Natural killer cell (primary cell): ENCODE measurements at places on chromosomes 4 and X.

DNA sequence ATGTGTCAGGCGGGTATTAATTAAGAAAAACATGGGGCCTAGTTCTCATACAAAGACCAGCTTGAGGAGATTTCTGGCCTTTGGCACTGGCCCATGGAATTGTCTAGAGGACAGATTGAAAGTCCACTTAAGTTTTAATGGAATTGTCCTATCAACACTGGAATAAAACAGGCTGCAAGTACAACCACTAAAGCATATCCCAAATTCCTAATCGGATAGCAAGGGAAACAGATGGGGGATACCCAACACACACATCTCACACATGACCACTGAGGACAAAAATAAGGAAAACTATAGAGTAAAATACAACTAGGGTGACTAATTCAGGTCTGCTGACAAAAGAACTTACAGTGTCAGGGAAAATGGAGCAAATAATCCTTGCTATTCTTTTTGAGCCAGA, 167.8 kb downstream of the GASK1B start:
- H3K27ac ChIP-seq = no peak overlapping the region
- DNase-seq = no peak
- no peak overlapping the region for H3K4me3 ChIP-seq
- H3K36me3 ChIP-seq = no peaks in the 10 kb centered on the region

GRCh38 chr4:142818031-142818430, 28.1 kb downstream of the INPP4B start:
- H3K4me3 ChIP-seq = no peak overlapping the region
- H3K27ac ChIP-seq = no peak overlapping the region
- no peaks in the 10 kb centered on the region for H3K4me1 ChIP-seq
- no peaks in the 10 kb centered on the region for H3K27me3 ChIP-seq
- no peaks in the 10 kb centered on the region for H3K36me3 ChIP-seq

DNA sequence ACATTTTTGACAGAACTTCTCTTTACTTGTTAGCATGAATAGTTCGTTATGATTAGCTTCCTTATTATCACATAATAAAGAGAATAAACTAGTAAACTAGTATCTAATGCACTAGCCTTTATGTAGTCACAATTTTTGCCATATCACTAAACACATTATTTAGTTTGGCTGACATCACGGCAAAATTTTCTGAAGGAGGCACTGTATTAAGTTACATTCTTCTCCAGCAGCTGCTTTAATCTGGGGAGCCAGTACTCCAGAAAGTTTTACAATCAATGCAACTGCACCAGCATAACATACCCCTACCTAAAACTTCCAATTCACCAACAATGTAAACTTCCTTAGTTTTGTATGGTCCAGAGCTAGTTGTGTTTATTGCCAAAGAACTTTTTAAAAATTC, 87.8 kb downstream of the FIP1L1 start:
- H3K4me1 ChIP-seq = no peaks in the 10 kb centered on the region
- H3K36me3 ChIP-seq = peaks cover 22% of the 10 kb centered on the region
- no peak for DNase-seq
- no peak overlapping the region for H3K27ac ChIP-seq
- H3K4me3 ChIP-seq = no peak overlapping the region

DNA sequence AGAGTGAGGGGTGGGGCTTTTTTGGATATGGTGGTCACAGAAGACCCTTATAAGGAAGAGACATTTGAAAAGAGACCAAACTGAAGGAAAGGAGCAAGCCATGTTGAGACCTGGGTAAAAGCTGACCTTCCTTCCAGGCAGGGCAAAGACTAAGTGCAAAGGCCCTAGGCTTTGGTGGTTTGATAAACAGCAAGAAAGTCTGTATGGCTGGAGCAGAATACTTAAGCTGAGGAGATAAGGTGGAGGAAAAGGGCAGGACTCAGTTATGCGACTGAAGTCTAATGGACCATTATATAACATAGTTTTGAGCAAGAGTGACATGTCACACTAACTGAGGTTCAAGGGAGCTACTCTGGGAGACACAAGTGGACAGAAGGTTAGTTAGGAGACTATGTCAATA, 20.0 kb downstream of the SH3RF1 start:
- no peak overlapping the region for H3K27ac ChIP-seq
- no peaks in the 10 kb centered on the region for H3K36me3 ChIP-seq
- DNase-seq = no peak
- H3K4me3 ChIP-seq = no peak overlapping the region
- no peaks in the 10 kb centered on the region for H3K27me3 ChIP-seq

GRCh38 chr4:5399124-5399523, 309.2 kb downstream of the EVC2 start:
- H3K36me3 ChIP-seq = no peaks in the 10 kb centered on the region
- no peaks in the 10 kb centered on the region for H3K4me1 ChIP-seq
- no peak overlapping the region for H3K4me3 ChIP-seq
- H3K27me3 ChIP-seq = no peaks in the 10 kb centered on the region

DNA sequence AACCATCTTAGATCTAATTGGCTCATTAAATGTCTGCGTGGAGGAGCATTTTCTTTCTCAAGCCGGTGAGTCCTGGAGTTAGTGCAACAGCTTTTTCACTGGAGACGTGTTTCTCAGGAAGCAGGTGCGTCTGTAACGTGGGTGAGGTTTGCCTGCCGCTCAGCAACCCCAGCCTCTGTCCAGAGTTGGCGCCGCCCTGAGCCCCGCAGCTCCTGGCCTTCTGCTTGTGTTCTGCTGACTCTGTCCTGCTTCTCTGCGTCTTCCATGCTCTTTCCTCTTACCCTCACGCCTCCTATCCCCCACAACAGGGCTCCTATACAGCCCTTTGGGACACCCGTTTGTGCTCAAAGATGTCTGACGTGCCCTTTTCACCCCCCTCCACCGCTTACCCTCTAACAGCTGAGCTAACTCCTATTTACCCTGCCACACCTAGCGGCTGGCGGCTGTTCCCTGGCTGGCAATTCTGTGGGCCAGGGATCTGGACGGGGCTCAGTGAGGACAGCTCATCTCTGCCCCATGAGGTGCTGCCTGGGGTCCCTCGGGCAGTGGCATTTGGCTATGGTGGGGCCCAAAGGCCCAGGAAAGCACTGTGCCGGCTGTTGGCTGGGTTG, 18.8 kb downstream of the DOK7 start:
- no peak overlapping the region for H3K4me3 ChIP-seq
- DNase-seq = no peak
- no peaks in the 10 kb centered on the region for H3K36me3 ChIP-seq

DNA sequence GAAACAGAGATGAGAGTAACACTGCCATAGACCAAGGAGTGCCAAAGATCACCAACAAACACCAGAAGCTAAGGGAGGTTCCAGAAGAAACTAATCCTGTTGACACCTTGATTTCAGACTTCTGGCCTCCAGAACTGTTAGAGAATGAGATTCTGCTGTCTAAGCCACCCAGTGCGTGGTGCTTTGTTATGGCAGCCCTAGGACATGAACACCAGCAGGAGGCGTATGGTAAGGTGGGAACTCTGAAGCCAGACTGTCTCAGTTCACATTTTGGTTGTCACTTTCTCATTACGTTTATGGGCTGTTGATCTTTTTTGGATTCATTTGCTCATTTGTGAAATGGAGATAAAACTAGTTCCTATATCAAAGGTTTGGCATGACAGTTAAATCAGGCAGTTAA, 142.9 kb downstream of the DCHS2 start:
- no peak overlapping the region for H3K4me3 ChIP-seq
- H3K27me3 ChIP-seq = no peaks in the 10 kb centered on the region
- no peaks in the 10 kb centered on the region for H3K36me3 ChIP-seq

DNA sequence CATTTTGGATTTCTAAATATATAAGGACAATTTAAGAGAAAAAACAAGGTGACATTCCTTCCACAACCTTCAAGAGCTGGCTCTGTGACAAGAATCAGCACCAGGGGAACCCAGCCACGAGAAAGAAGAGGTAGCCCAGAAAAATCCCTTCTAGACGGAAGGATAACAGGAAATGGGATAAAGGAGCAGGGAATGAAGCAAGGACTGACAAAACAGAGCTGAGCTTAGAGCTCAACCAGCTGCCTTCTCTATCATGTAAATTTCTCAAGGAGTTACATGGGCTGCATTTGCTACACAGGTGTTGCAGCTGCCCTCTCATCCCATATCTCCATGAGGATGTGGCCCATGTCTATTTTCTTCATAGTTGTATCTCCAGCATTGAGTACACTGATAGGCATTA, 154.2 kb upstream of the PRDX4 start:
- no peak for DNase-seq
- H3K27ac ChIP-seq = no peak overlapping the region
- no peaks in the 10 kb centered on the region for H3K36me3 ChIP-seq

DNA sequence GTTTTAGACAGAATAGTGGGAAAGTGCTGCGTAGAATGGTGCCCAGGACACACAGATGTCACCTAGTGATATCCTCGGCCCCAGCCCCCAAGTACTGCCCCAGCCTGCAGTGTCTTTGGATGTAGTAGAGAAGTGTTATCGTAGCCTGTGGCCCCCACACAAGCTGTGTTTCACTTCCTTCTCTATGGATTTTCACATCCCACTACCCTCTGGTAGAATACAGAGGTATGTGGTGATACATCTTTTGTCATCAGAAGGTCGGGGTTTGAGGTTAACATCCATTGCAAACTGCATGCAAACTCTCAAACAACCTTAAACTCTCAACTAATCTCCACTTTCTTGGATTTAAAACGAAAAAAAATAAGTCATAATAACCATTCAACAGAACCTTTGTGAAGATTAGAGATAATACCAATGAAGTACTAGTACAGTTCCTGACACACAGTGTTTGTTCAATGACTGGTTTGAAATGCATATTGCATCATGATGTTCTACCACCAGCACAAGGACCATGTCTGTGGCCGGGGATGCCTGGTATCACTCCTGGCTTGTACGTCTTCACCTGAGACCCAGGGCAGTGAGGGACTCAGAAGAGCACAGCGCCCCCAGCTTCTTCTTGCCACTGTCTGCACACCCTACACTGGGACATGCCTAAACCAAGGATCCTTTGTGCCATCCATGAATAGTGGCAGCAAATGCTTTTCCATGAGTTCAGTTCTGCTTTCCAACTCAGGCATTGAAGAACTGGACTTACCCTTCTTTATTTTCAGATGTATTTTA, 267.3 kb downstream of the DCTD start:
- no peak overlapping the region for H3K27ac ChIP-seq
- no peaks in the 10 kb centered on the region for H3K27me3 ChIP-seq
- no peak overlapping the region for H3K4me3 ChIP-seq

GRCh38 chr4:79233820-79234219, 92.0 kb downstream of the NAA11 start:
- no peaks in the 10 kb centered on the region for H3K4me1 ChIP-seq
- H3K4me3 ChIP-seq = no peak overlapping the region
- DNase-seq = no peak
- H3K27me3 ChIP-seq = no peaks in the 10 kb centered on the region
- no peak overlapping the region for H3K27ac ChIP-seq

DNA sequence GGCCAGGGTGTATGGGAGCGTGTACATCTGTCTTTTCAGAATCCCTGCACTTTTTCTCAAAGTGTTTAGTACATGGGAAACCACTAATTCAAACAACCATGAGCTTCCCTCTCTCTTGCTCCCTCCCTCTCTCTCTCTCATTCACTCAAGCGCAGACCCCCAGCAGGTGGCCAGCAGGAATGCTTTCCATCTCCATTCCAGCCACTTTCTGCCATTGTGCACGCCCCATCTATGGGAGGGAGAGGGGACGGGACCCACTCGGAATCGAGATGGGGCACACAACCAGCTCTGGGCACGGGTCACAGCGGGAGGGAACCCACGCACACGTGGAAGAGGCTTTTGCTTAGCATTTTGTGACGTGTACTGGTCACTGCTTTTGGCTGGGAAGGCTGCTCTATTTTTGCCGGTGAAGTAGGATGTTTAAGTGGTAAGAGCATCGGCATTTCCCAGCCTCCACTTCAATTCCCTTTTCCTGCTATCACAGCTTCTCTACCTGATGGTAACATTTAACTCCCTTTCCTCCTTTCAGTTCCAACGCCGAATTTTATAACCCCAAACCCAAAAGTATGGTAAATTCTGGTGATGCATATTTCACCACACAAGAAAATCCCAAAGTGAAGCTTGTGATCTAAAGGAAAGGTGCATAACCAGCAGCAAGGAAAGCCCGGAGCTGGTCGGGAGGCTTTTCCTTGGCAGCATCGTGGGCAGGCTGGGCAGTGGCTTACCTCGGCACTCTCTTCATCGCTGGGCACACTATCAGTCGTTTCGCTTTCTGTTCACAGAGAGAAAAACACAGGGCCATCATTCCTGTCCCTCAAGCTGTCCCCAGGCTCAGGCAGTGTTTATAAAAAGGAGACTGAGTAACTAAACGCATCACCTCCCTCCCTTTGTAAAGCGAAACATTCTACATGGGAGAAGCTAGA, 84.1 kb downstream of the IRF2 start:
- peaks cover 14% of the 10 kb centered on the region for H3K4me1 ChIP-seq
- no peak overlapping the region for H3K4me3 ChIP-seq

DNA sequence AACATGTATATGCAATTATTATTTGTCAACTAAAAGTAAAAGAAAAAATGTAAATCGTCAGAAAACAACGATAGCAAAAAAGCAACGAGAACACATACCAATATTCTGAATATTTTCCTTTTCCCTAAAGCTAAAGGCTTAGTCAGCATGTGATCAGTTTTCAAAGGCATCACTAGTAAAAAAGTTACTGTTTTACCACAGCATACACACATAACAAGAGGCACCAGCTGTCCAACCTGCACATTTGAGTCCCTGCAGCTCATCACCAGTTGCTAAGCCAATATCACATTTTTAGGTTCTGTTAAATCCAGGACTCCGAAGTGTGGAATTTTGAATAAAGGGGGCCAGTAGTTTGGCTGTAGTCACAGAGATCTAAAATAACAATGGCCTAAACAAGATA, 203.8 kb downstream of the ADGRA3 start:
- no peaks in the 10 kb centered on the region for H3K4me1 ChIP-seq
- no peak for DNase-seq
- no peaks in the 10 kb centered on the region for H3K36me3 ChIP-seq
- H3K4me3 ChIP-seq = no peak overlapping the region

DNA sequence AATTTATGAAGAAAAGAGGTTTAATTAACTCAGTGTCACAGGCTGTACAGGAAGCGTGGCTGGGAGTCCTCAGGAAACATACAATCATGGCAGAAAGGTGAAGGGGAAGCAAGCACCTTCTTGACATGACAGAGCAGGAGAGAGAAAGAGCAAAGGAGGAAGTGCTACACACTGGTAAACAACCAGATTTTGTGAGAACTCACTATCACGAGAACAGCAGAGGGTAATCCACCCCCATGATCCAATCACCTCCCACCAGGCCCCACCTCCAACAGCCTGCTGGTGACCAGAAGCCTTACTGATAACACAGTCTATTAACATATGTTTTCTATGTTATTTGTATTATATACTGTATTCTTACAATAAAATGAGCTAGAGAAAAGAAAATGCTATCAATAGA, 254.8 kb downstream of the PCDH10 start:
- H3K27me3 ChIP-seq = no peaks in the 10 kb centered on the region
- H3K27ac ChIP-seq = no peak overlapping the region
- H3K4me3 ChIP-seq = no peak overlapping the region
- no peak for DNase-seq
- no peaks in the 10 kb centered on the region for H3K36me3 ChIP-seq

GRCh38 chr4:142741995-142742394, 104.1 kb downstream of the INPP4B start:
- no peaks in the 10 kb centered on the region for H3K4me1 ChIP-seq
- no peak for DNase-seq
- H3K4me3 ChIP-seq = no peak overlapping the region
- no peak overlapping the region for H3K27ac ChIP-seq
